ENCODE measurements at places on chromosomes 11 and 22.

DNA sequence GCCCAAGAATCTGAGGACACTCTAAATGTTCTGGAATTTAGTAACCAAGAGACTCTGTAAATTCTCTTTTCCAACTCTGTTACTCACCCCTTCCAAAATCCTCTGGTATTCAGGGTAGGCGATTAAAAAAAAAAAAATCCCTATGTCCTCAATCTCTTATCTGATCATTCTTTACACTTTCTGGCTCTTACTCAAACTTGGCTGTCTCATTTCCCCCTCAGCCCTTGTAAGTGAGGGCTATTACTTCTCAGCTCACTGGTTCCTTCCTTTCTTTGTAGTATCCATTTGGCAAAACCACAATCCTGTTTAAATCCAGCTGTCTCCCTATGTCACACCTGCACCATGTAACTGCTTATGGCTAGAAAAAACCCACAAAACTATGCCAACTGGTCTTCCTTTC is 12.7 kb upstream of the MSANTD2 start:
- DNase-seq, result no peak

DNA sequence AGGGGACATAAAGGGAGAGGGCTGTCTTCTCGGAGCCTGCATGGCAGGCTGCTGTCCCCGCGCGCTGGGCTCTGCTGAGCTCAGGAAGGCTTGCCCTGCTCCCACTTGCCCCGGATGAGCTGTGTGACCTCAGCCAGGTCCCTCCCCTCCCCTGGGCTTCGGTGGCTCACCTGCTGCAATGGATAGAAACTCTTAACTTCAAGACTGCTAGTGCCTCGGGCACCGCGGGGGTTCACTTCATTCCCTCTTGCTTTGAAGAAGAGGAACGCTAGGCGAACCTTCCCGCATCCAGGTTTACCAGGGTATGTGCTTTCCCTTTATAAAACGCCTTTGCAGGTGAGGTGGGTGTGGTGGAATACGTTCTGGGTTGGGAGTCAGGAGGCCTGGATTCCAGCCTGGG is 115.0 kb downstream of the PHF21B start:
- no peak for DNase-seq

- no peak for DNase-seq
These were observed 15.8 kb downstream of the C11orf71 start for GRCh38 chr11:114384487-114384886.

DNA sequence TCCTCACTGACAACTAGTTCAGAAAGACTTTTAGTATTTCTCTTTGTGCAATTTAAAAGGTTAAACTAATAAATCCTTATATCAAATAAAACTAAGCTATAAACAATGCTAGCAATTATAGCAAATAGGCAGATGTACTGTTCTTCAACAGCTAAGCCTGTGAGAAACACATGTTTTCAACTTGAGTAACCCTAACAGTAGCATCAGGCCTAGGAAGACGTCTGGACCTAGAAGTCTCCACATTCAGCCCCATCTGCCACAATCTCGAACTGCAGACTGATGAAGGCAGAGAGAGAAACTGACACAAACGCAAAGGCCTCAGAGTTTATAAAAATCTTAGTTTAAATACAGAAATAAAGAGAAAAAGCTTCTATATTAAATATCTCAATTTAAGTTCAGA is 2.5 kb downstream of the ST13 start:
- no peak for DNase-seq

GRCh38 chr11:58693026-58693425 is 38.7 kb downstream of the GLYAT start:
- DNase-seq, result no peak

DNA sequence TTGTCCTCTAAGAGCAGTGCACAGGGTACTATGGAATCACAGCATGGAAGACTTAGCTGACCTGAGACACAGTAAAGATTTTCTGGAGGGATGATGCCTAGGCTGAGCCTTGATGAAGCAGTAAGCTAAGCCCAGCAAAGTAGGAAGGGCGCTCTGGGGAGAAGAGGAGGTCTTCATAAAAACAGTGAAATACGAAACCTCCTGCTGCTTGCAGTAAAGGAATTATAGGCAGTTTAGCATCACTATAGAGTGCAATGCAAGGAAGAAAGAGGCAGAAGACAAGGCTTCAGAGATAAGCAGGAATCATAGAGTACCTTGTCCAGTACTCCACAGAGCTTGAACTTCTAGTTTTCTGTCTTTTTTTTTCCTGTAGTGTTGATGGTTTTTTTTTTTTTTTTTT is 555.7 kb upstream of the CADM1 start:
- no peak for DNase-seq

DNA sequence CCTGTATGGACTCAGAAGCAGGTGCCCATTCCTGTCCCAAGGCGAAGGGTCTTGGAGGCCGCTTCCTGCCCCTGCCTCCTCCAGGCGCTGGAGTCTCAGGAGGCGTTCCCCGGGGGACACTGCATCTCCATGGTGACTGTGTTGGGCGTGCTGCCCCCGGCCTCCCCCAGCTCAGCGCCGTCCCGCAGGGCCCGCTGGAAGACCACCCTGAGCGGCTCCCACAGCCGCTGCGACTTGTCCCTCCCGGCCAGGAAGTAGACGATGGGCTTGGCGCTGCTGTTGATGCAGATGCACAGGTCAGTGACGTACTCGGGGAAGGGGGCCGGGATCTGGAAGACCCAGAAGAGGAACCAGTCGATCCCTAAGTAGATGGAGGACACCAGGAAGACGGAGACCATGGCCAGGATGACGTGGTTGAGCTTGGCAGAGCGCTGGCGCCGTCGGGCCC is 7.8 kb downstream of the MRGPRF start:
- no peak for DNase-seq

DNA sequence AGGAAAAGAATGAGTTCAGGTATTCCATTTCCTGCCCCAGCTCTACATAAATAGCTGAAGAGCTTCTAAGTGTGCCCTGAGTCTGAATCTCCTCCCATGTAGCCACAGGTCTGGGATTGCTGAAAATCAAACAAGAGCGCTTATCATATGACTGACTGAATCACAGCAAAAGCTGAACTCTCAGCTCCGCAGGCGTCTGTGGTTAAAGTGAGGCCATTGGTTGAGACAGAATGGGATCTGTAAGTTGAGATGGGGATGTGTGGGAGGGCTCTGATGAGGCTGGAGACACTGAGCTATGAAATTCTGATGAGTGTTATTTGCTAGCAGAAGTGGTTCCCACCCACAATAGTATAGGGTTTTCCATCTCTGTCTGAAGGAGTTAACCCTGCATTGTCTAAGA is 637.0 kb downstream of the OPCML start:
- DNase-seq, result no peak

GRCh38 chr11:61771985-61772455 is 19.6 kb downstream of the MYRF start:
- no peak for DNase-seq

DNA sequence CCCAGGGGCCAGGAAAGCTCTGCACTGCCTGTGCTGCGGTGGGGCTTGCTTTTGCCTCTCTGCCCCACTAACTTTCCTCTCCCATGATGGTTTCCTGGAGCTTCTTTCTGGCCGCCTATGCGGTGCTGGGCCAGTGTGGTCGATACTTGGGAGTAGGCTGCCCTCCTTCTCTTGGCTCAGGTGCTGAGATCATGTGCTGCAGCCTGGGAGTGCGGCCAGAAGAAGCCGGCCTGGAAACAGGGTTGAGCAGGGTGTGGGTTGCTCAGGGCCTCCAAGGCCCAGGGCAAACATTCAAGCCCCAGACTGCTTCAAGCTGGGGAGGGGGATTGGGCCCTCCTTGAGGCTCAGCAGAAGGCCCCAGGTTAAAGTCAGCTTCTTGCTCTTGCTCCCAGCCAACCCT is 125.0 kb downstream of the NTM start:
- no peak for DNase-seq

GRCh38 chr11:101555366-101555765 is 28.4 kb downstream of the TRPC6 start:
- DNase-seq, result no peak

GRCh38 chr11:66745356-66746235 is 16.6 kb upstream of the SPTBN2 start:
- peak; percentile 62 for DNase-seq

DNA sequence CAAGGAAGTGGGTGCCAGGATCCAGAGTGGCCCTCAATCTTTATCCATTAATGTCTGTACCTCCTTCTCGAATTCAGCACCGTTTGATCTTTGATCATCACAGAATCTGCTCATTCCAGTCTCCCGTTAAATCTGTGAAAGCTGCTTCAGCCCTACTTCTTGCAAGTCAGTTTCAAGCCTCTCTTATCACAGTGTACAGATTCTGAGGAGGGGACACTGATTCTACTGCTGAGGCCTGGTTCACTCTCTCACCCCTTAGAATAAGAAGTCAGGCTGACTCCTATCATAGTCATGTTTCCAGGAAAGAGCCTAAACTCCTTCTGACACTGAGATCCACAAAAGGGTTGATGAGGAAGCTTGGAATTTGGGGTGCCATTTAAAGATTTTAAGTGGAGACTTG is 39.0 kb downstream of the MAML2 start:
- DNase-seq, result no peak

DNA sequence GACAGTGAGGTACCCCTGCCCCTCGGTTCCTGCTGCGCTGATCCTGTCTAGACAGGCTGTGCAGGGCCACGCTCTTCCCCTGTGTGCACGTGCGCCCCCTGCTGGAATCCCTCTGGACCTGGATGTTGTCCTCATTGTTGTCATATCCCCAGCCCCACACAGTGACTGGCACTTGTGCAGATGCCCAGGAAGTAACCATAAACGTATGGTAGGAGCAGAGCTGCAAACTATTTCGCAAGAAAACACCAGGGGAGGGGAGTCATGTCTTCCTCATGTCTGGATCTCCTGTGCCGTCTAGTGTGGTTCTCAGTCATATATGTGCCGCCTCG is 114.7 kb downstream of the CRYBB2 start:
- DNase-seq, result no peak

GRCh38 chr11:65424205-65425104 is 1.9 kb downstream of the NEAT1 start:
- DNase-seq, result no peak

GRCh38 chr11:14144934-14145333 is 182.4 kb downstream of the SPON1 start:
- DNase-seq, result no peak

GRCh38 chr22:43345761-43346301 is 2.7 kb upstream of the SCUBE1 start:
- DNase-seq, result no peak

DNA sequence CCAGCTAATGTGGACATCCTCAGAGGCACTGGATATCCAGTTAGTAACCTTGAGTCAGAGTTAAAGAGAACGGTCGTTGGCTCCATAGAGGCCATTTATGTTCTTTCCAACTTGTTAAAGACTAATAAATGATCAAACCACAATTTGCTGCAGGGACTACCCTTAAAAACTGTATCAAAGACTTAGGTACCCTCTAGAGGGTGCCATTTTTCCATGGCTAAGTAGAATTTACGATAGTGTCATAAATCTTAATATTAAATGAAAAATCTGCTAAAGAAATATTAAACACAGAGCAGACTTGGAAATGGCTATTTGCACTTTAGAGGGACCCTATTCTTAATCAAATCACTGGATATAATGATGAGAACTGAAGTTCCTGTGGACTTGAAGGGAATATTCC is 685.2 kb upstream of the CHORDC1 start:
- no peak for DNase-seq

GRCh38 chr11:81578571-81578970 is 1155.1 kb downstream of the FAM181B start:
- no peak for DNase-seq

- peak; percentile 11 for DNase-seq
These were observed 22.0 kb downstream of the RHBDD3 start for GRCh38 chr22:29245626-29246385.

GRCh38 chr11:44652901-44653644 is 73.7 kb upstream of the TSPAN18 start:
- DNase-seq, result no peak

DNA sequence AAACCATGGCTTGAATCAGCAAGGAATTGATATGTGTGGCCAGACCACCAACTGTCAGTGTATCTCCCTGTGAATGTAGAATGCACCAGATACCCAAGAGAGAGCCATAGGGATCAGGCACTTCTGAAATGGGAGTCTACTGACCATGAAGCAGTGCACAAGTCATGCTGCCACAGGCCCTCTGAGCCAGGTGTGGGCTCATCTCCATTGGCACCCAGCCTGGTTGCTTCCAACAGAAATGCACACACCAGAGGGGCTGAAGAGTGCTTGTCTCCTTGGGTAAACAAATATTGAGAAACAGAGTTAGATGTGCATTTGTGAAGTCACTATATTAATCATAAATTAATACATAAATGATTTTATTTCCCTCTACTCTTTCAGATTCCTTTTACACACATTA is 28.4 kb upstream of the PANX1 start:
- DNase-seq, result peak; percentile 12

- no peak for DNase-seq
These were observed 21.2 kb downstream of the RSF1 start for GRCh38 chr11:77799338-77799737.

DNA sequence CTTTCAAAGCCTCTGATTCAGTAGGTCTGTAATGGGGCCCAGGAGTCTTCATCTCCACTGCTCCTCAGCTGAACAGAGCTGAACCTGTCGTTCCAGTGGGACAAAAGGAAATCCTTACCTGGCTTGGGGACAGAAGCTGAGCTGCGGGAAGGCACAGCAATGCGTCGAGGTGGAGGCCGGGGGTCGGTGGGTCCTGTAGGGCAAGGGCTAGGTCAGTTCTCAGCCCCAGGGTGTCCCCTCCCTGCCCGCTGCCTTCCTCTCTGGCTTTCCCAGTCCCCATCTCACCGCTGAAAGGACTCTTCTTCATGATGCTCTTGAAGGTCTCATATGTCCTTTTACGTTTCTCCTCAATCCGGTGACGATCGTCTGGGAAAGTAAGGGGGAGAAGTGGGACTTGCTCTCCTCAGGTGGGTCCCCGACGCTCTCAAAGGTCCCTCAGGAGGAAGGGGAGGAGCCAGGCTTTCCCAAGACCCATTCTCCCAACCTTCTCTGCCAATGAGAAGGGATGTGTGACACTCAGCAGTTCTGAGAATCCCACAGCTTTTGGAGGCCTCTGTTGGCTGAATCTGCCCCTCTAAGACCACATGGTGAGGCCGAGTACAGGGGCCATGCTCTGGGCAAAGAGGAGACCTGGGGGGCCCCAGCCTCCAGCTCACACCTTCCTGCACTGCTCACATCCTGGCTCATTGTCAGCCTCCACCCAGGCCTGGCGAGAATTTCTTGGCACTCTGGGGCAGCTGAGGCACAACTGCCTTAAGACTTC is 7.0 kb downstream of the RELA start:
- no peak for DNase-seq

DNA sequence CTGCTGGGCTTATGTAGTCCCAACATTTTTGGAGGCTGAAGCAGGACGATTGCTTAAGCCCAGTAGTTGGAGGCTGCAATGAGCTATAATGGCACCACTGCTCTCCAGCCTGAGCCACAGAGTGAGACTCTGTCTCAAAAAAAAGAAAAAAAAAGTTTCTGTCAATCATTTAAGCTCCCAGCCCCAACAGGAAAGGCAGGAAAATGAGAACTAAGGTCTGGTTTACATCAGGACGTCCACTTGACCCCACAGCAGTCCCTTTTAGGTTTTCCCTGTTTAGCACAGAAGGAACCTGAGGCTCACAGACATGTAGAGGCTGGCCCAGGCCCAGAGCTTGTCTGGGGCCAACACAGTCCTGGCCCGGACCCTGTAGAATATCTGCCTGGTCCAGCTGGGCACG is 9.2 kb upstream of the TTLL1 start:
- no peak for DNase-seq

Measured in NCI-H774 (cell line).